Activated T-cell treated with anti-CD3 and anti-CD28 coated beads for 1 hour (primary cell): ENCODE measurements at places on chromosomes 11 and 22.

DNA sequence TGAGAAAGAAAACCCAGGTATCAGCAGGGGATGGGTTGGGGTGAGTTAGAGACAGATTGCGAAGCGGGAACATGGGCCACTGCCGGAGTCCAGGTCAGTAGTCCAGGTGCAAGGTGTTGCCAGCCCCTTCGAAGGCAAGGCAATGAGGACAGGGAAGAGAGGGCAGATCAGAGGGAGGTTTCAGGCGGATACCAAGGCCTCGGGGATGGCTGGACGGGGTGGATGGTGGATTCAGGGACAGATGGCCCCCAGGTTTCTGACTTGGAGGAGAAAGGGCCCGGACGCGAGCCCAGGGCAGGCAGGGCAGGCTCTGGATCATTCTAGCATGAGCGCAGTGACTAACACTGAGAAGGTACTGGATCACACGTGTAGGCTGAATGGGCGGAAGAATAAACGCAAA lies 25.4 kb upstream of the IGSF9B start:
- no peak for DNase-seq

GRCh38 chr11:36101466-36101865 lies 157.6 kb downstream of the LDLRAD3 start:
- no peak for DNase-seq

DNA sequence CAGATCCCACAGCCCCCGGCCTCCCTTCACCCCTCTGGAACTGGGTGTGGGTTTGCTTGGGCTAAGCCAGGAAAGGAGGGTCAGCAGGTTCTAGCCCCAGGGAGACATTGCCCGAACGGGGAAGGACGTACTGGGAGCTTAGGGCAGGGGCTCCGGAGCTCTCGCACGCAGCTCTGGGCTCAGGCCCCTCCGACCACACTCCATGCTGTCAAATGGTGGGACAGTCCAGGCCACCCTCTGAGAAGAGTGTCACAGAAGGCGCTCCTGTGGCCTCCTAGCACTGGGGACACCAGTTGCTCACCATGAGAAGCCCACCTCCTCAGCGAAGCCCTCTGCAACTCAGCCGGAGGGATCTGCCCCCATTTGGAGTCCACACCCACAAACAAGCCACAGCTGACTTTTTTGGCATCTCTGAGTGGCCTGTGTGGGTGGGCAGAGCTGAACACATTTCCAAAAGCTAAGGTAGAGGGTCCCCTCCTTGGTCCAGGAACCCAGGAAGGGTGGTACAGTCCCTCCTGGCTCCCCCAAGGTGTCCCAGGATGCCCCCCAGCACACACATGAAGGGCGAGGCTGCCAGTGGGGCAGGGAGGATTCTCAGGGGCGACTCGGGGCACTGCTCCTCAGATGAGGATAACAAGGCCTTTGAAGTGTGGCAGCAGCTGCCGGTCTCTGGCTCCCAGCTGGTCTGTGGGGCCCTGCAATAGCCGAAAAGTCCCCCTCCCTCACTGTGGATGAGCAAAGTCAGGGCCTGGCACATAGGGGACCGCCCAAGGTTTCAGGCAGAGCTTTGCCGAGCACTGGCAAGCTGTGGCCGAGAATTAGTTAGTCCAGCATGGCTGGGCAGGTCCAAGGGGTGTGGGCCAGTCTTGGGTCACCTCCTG lies 13.0 kb upstream of the TEF start:
- no peak for DNase-seq

- DNase-seq = no peak
Observed at GRCh38 chr22:46220921-46221320, 29.2 kb downstream of the CDPF1 start.

DNA sequence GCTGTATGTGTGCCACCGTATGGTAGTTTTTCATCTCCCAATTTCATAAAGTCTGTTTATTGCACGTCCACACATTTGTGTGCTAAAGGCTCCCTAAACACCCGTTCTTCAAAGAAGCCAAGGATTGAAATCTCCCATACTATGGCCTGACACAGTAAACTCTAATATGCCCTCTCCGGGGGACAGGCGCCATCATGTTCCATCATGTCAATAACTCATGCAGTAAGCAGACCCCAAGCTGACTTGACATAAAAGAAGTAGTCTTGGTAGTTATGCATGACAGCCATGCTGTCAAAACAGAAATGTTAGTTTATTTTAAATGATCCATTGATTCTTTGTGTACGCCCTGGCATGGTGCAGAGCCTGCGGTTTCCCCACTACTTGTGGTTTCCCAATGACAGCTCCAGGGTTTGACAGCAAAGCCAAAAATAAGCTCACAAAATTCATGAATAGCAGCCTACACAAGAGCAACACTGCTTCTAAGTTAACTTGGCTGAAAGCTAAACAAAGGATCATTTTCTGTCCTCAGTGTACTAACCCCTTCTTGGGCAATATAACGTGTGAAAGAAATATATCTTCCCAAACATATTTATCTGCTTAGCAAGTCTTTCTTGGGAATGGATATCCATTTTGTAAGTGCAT lies 56.5 kb upstream of the CABP7 start:
- no peak for DNase-seq

- DNase-seq = no peak
Observed at GRCh38 chr22:49039625-49040024, 788.0 kb downstream of the BRD1 start.

- no peak for DNase-seq
Observed at GRCh38 chr22:42915980-42916765, 59.1 kb upstream of the ARFGAP3 start.

- no peak for DNase-seq
Observed at GRCh38 chr22:25054943-25055511, 102.5 kb downstream of the KIAA1671 start.

GRCh38 chr11:126624506-126624905 lies 269.0 kb downstream of the ST3GAL4 start:
- no peak for DNase-seq

GRCh38 chr11:12786450-12786849 lies 112.2 kb downstream of the TEAD1 start:
- DNase-seq = no peak

DNA sequence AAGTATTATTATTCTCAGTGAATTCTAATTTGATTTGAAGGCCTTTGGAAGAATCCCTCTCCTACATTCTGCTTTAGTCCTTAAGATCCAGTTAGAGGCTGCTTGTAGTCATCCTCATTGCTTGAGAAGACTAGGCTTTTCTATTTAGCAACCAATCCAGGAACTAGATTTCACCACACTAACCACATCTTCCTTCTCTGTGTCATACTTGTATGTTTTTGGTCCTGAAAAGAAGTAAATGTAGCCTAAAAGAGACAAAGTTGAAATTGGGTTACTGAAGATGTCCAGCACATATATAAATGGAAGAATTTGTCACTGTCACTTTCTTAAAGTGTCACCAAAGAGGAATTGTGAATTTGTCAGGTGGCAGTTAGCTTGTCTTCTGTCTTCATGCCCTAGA lies 46.6 kb upstream of the MMP7 start:
- DNase-seq = no peak

DNA sequence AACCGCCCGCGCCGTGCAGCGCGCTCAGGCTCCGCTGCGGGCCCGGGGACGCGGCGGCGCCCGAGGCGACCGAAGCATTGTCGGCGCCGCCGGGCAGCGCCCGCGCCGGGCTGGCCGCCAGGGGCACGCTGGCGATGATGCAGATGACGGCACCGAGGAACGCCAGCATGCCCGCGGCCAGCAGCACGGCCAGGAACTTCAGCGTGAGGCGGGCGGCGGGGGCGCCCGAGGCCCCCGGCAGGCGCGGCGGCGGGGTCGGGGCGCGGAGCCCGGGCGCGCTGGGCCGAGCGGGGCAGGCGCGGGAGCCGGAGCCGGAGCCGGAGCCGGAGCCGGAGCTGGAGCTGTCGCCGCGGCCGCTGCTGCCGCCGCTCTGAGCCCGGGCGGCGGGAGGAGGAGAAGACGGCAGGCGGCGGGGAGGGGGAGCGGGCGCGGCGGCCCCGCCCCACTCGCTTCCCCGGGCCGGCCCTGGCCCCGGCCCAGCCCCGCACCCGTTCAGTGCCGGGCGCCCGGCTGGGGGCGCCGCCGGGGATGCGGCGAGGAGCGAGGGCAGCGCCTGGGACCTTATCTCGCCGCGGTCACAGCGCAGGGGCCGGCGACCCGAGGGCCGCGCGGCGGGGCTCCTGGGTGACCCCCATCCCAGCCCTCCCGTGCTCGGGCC lies at the start of gene NPTXR:
TSS of gene NPTXR (minus strand) at position 372 of the 658 bp plus-strand sequence.
- DNase-seq = peak; percentile 24

DNA sequence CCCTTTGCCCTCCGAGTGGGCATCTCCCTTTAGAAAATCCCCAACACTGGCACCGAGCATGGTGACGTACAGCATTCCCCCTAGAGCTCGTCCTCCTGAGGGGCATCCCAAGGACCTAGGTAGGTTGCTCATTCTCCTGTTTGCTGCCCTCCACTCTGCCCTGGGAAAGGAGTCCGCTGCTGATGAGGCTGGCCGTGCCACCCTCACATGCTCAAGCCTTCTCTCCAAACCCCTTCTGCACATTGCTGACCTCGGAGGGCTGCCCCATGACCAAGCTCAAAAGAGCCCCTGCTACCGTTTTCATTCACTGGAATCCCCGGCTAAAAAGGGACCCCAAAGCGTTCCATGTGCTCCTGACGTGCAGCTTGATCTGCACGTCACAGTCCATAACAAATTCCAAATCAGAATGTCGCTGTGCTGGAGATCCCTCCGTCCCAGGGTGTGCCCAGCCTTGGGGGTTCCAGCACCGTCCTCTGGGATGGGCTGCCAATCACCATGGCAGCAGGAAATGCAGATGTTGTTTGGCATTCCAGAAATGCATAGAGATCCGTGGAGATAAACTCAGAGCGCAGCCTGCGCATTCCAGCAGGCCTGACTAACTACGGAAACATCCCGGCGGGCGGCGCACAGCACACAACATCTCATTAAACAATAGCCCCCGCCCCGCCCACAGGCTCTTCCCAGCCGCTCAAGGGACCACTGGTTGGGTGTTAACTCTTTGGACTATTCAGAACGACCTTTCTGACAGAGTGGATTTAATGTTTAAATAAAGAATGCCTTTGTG lies 26.3 kb upstream of the GNB1L start:
- no peak for DNase-seq

DNA sequence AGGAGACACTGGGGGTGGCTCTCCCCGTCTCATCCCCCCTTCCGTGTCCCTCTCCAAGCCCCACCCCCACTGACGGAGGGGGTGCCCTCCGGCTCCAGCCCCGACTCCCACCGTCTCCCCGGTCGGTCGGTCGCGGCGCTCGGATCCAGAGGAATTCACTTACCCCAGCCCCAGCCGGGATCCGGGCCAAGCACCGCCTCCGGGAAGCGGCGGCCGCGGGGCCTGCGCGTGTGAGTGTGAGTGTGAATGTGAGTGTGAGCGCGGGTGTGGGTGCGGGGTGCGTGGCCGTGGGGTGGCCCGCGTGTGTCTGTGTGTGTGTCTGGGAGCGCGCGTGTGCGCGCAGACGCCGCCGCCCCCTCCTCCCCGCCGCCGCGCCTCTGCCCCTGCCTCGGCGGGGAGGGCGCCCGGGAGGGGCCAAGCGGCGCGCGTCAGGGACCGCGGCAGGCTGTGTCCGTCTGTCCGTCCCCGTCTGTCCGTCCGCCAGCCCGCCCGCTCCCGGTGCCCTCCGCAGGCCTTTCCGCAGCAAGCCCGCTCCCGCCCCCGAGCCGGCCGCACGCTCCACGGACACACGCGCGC lies at the start of gene ELFN2:
TSS of gene ELFN2 (minus strand) at position 345 of the 576 bp plus-strand sequence. CDS start 51,945 bp downstream, outside the sequence.
- DNase-seq = no peak

DNA sequence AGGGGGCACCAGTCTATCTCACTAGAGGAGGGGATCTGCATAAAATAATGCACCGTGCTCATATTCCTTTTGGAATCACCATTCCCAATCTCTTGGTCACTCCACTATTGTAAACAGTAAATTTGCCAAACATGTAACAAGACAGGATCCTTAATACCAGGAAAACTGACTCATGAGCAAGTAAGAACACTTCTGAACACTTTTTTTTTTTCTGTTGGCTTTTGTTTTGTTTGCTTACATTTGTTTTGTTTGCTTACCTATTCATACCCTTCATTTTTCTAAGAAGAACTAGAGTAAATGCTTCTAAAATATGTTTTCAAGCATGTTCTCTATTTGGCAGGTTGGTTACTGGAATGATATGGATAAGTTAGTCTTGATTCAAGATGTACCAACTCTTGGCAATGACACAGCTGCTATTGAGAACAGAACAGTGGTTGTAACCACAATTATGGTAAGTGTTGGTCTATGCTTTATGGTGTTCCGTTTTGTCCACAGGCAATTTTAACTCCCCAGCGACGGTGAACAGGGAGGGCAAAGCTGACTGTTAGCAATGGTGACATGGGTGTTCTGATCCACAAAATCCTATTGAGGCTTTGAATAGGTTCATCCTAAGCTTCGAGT lies 111.8 kb downstream of the MSANTD4 start:
- no peak for DNase-seq

GRCh38 chr11:12127206-12127898 lies 17.0 kb downstream of the MICAL2 start:
- no peak for DNase-seq

DNA sequence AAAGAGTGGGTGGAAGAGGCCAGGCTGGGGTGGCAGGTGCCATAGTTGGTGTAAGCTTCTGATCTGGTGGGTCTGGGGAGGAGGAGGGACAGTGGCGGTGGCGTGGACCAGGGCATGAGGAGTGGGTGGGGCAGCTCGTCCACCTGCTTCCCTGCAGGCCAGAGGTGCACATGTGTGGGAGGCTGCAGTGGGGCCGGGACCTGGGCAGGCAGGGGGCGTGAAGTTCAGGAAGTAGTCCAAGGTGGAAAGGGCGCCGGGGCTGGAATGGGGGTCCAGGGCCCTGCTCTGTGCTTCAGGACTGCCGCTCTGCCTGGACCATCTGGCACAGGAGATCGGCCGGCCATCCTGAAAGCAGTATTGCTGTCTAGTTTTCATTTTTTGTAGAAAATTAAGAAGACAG lies 15.9 kb downstream of the RIBC2 start:
- no peak for DNase-seq

GRCh38 chr11:11036848-11037732 lies 179.2 kb upstream of the ZBED5 start:
- DNase-seq = peak; percentile 16

GRCh38 chr11:94958121-94958696 lies 15.1 kb downstream of the CWC15 start:
- no peak for DNase-seq

GRCh38 chr22:38618258-38618657 lies 37.9 kb downstream of the FAM227A start:
- no peak for DNase-seq
